Stimulated activated CD8-positive, alpha-beta memory T cell treated with anti-CD3 and anti-CD28 coated beads, Interleukin-4, amount 100 ng/mL, for 4 hours (primary cell): ENCODE measurements at places on chromosomes 1 and 21.

DNA sequence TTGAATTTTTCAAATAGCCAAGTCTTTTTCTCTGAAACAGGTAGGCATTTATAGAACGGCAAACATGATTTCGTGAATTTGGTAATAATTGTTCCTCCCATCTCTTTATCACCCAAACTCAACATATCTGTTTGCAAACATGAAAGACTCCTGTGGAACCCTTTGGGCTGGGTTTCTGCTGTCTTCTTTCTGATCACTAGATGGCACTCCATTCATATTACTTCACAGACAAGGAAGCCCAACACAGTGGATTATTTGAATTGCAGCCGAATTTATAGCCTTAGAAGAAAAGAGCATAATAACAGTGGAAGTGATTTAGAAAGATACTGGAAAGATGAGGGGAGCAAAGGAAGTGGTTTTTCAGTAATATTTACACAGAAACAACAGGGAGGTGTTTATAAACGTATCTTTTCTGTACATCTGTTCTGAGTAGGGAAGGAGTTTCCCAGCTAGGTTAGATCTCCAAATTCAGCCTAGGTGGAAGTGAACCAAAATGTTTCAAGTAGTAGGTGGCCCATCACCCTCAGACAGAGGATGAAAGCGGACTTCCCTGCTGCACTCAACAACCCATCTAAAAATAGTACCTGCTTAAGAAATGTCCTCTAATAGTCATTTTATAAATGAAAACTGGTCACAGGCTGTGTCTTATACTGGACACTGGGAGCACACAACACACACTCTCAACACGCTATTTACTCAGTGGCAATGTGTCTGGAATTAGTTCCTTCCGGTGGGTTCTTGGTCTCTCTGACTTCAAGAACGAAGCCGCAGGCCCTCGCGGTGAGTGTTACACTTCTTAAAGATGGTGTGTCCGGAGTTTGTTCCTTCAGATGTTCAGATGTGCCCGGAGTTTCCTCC lies 67.6 kb downstream of the MAP3K21 start:
- no peak for DNase-seq

DNA sequence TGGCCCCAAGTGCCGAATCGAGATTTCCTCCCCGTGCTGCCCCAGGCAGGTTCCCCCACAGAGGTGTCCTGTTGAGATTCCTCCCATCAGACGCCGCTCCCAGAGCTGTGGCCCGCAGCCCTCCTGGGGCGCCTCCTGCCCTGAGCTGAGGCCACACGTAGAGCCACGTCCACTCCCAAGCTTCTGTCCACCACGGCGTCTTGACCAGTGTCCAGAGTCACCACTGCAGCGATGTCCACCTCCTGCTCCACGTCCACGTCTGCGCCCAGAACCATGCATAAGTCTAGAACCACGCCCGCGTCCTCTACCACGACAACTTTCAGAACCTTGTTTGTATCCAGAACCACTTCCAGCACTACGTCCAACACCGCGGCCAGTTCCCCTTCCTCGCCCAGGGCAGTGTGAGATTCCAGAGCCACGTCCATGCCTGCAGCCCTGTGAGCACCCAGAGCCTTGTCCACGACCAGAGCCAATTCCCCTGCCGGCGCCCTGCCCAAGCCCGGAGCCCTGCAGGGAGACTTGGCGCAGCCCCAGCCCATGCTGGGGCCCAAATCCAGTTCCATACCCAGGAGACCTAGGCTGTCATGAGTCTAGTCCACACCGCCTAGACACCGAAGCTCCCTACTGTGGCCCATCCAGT lies 2.8 kb downstream of the KPRP start:
- DNase-seq, result no peak

- DNase-seq, result no peak
Measured at GRCh38 chr1:189253601-189254350, 1223.9 kb downstream of the BRINP3 start.

DNA sequence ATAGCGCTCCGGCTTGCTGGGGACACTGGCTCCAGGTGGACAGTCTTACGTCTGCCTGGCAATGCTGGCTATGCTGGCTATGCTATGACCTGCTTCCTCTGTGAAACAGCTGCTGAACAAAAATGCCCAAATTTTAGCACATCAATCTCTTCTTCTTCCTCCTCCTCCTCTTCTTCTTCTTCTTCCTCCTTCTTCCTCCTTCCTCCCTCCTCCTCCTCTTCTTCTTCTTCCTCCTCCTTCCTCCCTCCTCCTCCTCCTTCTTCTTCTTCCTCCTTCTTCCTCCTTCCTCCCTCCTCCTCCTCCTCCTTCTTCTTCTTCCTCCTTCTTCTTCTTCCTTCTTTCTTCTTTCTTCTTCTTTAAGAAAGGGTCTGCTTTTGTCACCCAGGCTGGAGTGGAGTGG lies 401.3 kb downstream of the KIF26B start:
- no peak for DNase-seq

DNA sequence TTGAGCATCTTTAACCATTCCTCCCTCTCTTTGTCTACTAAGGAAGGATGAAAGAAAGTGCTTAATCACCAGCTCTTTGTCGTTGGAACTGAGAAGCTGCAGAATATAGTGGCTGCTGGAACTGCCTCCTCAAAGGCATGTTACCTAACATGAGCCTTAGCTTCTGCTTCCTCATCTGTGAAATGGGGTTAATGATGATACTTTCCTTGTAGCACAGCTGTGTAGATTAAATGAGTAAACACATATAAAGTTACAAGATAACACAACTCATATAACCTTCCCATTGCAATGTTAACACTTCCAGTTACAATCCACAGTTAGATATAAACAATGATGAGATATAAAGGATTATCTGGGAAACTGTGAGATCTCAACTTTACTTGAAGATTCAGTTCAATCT lies 48.4 kb upstream of the ZNF326 start:
- DNase-seq, result no peak

GRCh38 chr1:243582326-243582725 lies 267.7 kb downstream of the AKT3 start:
- no peak for DNase-seq

DNA sequence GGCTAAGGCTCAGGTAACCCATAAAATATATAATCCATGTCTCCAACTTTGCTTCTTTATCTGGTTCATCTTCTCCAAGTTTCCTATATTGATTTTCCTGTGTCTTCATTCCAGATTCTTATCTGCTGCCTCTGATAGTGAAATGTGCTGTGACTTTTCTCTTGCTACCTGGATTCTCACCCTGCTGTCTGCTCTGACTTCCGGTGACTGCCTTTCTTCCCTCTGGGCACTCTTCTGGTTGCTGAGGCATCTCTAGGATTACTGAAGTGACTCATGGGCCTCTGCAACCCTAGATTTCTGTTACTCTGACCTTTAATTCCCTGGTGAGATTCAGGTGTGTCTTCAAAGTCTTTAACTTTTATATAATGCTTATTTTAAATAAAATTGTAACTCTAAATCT lies 46.9 kb downstream of the GIPC2 start:
- DNase-seq, result no peak
